ENCODE measurements at places on chromosomes 4 and X.

GRCh38 chr4:66602622-66603021 is 932.3 kb upstream of the EPHA5 start:
- no peak for DNase-seq

DNA sequence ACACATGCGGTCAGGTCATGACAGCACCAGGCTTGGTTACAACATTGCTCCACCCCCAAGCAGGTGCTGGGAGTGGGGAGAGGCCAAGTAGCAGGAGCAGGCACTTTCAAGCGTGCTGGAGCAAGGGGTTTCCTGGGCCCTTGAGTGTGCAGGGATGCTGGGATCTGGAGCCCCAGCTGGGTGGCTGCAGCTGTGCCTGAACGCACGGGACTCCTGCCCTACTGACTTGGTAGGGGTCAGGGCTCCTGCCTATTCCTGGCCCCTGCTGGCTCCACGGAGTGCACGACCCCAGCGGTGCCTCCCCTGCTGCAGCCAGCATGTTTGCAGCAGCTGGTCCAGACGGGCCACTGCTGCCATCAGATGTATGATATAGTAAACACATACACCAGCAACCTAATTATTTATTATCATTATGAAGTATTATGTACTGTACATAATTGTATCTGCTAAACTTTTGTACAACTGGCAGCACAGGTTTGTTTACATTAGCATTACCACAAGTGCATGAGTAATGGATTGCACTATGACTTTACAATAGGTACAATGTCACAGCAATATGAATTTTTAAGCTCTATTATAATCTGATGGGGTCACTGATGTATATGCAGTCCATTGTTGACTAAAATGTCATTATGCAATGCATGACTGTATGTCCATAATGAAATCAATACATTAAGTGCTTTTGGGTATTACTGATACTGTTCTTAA is 620.6 kb downstream of the RAPGEF2 start:
- DNase-seq: no peak

DNA sequence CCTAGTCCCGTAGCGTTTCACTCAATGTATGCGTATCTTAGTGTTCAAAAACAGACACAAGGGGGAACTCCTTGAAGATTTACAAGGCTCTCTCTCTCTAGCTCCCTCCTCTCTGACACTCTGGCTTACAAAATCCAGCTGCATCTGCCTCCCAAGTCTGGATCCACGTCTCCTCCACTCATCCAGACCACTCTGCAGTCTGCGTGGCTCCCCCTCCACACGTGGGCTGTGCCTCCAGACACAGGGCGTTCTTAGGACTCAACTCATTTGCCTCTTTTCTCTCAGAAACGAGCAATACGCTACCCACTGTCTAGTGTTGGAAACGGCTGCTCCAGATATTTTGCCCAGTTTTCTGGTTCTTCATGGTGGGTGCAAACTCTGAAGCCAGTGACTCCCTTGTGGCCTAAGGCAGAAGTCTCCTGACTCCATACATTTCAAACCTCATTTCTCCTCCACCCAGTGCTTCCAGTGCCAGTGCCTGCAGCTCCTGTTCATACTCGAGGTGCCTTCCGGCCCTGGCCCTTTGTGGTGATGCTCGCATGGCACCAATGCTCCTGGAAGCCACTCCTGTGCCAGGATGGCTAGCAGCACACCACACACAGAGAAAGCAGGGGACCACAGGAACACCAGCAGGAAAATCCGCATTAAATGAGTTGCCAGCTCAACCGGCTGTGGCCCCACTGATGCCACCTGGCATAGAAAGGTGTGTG is 24.1 kb downstream of the NAT8L start:
- DNase-seq: no peak

DNA sequence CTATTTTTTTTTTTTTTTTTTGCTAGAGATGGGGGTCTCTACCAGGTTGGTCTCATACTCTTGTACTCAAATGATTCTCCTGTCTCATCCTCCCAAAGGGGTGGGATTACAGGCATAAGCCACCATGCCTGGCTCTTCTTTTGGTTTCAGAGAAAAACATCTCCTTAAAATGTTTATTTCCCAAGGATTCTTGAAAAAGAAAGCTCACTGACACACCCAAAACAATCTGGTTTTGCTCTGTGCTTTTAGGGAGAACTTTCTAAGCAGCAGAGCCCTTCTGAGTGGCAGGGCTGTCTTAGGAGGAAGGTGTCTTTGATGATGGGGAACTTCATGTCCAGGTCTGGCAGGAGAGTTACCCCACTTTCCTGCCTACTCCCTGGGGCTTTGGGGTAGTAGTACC is 1.2 kb downstream of the SOD3 start:
- DNase-seq: no peak

GRCh38 chr4:122616915-122617596 is 3.8 kb downstream of the IL21 start:
- DNase-seq: no peak

- DNase-seq: no peak
These were observed 56.5 kb downstream of the NCAPG start for GRCh38 chr4:17867276-17867675.

DNA sequence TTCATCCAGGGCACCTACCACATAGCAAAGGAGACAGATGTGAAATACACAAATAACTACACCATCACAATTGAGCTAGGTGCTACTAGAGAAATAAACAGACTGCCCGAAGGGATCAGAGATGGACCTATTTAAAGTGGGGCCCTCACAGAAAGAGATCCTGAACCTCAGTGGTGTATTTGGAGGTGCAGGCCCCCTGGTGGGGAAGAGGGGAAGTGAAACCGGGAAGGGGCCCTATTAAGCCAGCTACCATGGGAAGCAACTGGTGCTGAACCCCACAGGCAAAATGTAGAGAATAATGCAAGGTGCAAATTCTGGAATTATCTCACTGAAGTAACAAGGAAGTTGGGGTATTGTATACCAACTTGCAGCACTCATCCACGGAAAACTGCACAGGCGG is 78.6 kb upstream of the FAM9A start:
- no peak for DNase-seq

- DNase-seq: no peak
These were observed 543.9 kb downstream of the GALNTL6 start for GRCh38 chr4:172357006-172357540.

DNA sequence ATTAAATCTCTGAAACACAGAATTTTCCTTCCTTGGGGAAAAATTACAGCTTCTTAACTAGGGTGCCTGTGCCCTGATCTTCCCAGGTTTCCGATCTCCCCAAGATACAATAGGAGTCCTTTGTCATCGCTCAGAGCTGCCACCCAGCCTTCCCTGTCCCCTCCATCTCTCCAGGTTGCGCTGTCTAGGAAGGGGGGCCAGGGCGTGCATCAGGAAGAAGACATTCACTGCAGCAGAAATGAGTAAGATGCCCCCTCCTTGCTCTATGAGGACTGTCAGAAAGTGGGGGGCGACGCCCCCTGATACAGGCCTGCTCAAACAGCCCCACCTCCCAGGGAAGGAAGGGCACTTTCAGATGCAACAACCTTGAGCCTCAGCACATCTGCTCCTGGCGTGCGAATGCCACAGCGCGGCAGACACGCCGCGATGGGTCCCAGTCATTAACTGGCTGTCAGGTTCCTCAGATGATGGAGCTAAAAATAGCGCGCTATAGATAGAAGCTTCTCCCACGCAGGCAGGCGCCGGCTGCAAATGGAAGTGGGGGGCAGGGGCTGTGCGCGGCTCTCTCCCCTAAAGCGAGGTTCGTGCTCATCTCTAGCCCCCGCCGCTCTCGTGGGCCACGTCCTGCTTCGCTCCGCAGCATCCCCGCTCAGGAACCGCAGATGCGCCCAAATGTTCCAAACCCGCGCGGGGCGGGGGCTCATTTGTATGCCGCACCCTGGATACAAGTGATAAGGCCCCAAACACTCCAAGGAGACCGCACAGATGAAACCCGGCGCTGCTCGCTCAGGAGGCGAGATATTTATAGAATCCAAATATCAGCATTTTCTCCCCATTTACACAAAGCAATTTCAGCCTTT is 57.6 kb upstream of the LGI2 start:
- no peak for DNase-seq

DNA sequence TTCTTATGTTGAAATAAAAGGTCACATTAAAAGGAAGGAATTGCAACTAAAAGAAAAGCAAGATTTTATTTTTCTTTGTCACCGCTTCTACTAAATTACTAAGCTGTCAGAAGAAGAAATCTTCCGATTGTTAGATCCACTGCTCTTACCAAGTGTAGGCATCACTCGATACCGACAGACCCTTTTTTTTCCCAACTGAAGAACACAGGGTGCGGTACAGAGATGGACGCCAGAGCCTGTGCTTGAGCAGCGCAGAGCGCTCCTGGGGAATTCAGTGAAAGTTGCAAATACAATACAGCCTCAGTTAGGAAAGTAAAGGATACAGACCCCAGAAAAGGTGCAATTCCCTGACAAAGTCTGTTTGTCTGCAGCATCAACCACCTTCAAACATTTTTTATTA is 94.9 kb upstream of the WDR17 start:
- DNase-seq: peak; percentile 22

DNA sequence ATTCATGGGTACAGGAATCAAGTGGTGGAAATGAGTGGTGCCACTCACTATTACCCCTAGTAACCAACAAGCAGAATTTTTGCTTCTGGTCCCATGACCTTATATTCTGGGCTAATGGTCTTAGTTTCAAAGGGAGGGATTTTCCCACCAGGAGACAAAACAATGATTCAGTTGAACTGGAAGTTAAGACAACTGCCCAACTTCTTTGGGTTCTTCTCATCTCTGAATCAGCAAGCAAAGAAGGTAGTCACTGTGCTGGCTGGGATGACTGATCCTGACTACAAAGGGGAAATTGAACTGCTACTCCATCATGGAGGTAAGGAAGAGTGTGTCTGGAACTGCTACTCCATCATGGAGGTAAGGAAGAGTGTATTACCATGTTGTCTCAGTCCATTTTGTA is 87.2 kb downstream of the IL13RA2 start:
- no peak for DNase-seq

DNA sequence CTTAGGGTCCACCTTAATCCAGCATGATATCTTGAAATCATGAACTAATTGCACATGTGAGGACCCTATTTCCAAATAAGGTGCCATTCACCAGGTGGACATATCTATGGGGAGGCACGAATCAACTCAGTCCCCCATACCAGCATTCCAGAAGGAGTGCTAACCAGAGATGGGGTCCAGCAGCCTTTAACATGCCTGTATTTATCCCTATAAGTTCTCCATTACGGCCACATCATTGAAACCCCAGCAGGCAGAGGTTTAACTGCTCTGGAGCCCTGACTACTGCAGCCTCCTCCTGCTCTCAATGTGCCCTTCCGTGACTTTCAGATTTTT is 3.2 kb upstream of the ASMTL start:
- DNase-seq: no peak

DNA sequence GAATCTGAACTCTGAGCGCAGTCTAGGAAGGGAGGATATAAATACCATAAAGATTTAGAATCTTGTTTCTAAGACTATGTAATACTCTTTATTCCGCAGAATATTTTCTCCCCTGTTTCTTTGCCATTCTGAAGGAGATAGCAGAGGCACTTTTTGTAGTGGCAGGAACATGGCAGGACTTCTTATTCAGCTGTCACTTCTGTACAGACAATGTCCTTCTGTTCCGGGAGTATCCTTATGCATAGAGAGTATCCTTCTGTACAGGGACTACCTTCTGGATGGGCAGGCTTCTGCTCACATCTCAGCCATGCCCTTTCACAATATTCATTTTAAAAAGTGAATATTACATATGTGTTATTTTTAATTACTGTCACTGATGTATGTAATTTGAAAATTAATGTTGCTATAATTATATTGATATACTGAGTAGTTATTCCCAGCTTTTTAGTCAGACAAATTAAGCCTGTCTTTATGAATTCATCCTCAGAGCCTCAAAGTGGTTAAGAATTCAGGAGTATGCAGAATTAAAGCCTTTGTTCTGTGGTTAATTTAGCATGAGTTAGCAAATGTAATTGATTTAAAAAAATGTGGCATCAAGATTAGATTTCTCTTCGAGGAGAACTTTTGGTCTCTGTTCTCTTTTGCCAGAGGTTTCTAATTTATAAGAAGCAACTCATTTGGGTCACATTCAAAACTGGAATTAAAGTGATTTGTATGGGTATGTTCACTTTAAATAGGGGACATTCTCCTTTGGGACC is 174.4 kb downstream of the FHIP1A start:
- DNase-seq: no peak

- DNase-seq: no peak
These were observed 60.5 kb upstream of the IL15 start for GRCh38 chr4:141575884-141576283.

DNA sequence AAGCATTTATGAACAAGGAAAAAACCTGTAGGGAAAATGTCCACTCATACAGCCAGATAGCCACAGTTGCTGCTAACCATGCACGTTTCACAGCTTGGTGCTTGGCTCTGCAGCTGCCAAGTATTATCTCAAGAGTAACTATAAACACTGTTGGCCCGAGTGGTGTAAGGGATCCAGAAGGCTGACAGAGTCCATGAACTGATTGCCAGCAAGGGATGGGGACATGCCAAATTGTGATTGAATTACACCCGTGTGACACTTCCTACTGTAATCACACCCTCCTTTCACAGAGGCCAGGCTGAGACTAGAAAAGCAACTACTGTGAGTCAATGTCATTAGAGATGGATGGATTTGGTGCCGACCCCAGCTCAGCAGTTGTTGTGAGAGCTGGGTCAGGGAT is 223.9 kb upstream of the ANKRD50 start:
- no peak for DNase-seq
